ENCODE measurements at places on chromosomes 2 and 18.

DNA sequence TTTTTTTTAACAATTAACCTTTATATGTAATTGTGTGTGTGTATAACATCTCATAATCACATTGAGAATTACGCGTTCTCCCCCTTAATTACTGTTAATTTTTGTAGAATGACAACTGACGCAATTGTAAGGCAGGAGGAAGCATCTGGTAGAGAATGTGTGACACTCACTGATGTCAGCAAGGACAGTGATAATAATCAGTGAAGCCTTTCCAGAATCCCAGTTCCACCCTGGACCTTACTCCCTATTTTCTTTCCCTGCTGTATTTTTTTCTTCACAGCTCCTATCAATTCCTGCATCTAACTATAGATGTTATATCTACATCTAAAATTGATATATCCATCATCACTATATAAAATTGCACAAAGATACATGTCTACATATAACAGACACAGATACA is 16.1 kb upstream of the STRN start:
- no peak for DNase-seq

GRCh38 chr2:231362555-231363184 is 32.8 kb upstream of the B3GNT7 start:
- DNase-seq, result no peak

DNA sequence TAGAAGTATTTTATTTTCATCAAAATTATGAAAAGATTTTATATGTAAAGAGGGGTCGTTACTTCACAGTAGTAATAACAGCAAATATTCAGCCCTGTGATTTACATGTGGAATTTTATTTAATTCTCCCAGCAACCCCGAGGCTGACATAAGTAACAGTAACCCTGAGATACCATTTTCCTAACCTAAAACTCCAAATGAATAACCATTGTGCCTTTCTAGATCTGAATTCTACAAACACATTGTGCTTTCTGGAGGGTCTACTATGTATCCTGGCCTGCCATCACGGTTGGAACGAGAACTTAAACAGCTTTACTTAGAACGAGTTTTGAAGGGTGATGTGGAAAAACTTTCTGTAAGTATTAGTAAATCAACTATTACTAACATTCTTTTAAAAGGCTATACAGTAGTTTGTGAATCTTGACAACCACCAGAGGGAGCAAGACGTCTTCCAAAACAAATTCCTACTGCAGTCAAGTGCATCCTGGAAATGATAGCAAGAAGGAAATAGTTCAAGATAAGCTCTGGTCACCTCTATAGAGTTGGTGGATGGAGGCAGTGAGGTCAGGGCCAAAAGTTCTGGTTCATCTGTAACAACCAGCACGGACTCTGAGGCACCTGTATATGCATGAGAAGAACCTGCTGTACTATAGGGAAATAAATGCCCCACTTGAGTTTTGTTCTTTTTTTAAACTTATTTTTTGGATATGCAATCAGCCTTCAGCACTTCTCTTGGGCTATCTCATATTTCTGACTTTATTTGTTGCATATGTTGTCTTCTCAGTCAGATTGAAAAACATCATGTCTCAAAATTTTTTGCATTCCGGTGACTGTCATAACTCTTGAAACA is 37.4 kb downstream of the ACTR2 start:
- DNase-seq, result peak; percentile 76

- DNase-seq, result no peak
These were observed 144.0 kb downstream of the DDX1 start for GRCh38 chr2:15735484-15736326.

DNA sequence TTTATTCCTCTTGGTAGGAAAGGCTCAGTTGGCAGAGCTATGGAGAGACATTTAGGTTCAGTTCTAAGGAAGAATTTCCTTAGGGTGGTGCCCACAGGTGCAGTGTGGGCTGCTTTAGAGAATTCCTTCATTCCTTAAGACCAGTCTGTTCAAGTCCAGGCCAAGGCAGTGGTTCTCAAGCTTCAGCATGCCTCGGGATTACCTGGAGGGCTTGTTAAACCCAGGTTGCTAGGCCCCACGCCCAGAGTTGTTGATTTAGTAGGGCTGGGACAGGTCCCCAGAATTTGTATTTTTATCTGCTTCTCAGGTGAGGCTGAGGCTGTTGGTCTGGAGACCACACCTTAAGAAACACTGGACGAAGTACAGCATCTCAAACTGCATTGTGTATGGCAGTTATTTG is 68.9 kb downstream of the CERS6 start:
- DNase-seq, result no peak

DNA sequence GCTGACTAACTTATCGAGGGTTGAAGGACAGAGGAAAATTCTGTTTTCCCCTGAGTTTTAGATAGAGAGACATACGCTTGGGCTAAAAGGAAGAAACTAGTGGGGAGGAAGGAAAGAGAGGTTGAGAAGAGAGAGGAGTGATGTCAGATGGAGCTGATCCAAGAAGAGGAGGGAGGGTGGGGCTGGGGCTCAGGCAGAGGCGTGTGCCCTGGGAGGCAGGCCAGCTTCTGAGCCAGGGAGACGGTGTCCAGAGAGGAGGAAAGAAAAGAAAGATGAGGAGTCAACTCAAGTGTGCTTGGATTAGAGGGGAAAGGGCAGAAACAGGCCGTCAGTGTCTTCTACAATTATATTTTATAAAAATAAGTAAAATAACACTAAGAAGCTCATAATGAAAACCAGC is 56.2 kb downstream of the EMILIN2 start:
- peak; percentile 13 for DNase-seq

GRCh38 chr2:100702438-100703109 is 117.4 kb upstream of the NPAS2 start:
- no peak for DNase-seq

GRCh38 chr2:201448701-201449100 is 2.6 kb downstream of the TRAK2 start:
- no peak for DNase-seq

DNA sequence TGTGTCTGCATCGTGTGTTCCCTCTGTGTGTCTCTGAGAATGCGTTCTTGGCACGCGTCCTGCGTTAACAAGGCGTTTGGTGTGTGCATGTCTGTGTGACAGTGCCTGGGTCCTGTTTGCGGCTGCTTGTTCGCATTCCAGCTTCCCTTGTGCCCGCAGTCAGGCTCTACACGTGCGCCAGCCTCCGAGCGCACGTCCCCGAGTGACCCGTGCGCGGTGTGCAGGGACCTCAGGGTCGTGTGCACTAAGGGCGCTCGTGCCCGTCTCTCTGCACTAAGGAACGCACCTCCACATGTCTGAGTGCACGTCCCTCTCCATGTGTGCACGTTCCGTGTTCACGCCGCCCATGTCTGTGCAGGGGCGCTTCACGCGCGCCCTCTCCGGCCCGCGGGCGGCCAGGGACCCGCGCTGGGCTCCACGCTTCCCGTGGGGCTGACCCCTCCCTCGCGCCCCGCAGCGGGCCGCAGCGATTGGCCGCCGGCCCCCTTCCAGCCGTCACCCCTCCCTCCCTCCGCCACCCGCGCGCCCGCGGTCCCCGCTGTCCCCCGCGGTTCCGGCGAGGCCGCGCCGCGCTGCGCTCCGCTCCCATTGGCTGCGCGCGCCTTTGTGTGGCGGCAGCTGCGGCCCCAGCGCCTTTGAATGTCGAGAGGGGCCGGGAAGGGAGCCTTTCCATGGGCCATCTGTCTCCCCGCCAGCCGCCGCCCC is 229.4 kb downstream of the HAUS1 start:
- DNase-seq, result peak; percentile 8

DNA sequence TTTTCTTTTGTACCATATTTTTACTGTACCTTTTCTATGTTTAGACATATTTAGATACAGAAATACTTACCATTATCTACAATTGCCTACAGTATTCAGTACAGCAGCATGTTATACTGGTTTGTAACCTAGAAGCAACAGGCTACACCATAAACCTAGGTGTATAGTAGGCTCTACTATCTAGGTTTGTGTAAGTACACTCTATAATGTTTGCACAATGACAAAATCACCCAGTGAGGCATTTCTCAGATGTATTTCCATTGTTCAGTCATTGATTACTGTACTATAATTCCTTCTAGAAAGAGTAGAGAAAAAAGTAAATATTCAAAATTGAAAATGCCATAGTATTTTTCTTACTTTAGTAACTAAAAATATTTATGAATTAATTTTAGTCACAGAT is 490.1 kb upstream of the REG3G start:
- no peak for DNase-seq

DNA sequence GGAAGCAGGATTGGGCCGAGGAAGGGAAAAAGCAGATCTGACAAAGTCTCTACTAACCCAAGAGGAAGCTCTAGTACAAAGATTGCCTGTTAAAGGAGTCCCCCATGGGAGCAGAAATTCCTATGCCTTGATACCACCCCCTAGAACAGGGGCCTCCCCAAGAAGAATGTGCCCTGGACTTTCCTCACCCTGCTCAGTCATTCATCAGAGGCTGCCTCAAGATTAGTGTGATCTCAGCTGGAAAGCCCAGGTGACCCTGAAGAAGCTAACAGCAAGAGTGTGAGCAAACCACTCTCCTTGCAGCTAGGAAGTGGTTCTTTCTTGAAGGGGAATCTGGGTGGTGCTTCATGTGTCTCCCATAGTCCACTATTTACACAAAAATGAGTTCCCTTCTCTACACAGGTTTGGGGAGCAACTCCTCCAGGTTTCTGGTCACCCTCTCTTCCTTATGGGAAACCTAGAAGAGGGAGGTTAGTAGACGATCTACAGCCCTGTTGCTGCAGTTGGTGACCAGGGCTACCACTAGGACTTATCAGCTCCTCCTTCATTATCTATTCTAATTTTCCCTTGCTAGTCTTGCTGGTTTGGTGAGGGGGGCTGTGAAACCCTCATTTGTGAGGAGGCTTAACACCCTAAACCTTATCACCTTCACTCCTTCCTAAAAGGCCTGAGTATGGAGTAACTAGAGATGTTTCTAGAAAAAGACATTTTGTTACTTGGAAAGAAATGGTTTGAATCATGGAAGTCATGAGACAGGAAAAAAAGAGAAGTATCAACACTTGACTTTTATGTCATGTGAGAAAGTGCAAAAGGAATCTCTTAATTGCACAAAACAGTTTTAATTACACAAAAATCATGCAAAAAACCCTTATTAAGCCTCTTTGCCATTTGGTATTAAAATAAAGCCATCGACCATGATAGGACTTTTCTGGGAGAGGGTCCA is 2.9 kb upstream of the WDR7 start:
- DNase-seq, result no peak

- no peak for DNase-seq
These were observed 1150.9 kb downstream of the RPIA start for GRCh38 chr2:89842180-89842908.

GRCh38 chr2:178700922-178701342 is 106.3 kb downstream of the TTN start:
- DNase-seq, result peak; percentile 25

GRCh38 chr18:8952769-8953760 is 149.4 kb upstream of the NDUFV2 start:
- DNase-seq, result peak; percentile 68

DNA sequence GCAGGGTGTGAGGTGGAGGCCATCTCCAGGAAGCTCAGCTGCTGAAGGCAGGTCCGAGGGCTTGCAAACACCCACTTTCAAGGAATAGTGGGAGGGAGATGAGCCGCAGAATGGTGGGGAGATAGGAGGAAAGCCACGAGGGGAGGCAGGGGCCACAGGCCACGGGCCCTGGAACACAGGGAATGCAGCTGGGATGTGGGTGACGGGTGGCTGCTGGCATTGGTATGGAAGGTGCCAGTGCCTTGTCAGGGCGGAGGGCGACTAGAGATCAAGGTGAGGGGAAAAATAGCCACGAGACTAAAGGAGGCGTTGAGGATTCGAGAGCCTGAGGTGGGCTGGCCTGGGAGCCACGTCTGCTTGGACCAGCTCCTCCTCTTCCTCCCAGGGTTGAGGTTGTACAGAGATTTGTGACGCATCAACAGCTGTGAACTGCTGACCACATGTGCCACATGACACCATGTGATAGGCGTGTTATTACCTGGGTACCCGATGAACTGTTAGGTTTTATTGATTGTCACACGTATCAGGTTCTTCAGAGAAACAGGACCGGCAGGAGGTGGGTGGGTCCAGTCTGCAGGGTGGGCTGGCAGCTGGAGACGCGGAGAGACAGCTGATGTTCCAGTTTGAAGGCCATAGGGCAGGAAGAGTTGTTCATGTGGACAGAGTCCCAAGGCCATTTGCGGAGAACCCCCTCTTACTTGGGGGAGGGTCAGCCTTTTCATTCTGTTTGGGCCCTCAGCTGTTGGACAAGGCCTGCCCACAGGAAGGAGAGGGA is 9.9 kb downstream of the IMPA2 start:
- no peak for DNase-seq

DNA sequence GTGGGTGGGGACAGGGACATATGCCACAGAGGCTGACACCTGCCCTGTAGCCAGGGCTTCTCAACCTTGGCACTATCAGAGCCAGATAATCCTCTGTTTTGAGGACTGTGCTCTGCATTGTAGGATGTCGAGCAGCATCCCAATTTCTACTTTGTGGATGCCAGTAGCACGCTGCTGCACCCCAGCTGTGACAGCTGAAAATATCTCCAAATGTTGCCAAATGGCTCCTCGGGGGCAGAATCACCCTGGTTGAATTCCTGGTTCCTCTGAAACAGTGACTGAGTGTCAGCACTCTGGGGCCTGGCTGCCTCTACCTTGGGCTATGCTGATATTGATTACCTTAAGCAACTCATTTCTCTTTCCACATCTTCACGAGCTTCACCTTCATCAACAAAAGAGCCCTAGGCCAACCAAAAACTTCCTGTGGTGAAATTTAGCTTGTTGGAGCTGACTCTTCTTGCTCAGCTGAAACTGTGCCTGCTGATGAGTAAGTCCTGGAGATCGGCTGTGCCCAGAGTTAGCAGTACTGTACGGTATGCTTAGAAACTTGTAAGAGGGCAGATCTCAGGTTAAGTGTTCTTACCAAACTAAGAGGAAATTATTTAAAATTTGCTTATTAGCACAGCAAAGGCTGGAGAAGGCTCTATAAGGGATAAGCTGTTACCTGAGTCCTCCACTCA is 138.1 kb downstream of the SEPTIN10 start:
- peak; percentile 72 for DNase-seq

DNA sequence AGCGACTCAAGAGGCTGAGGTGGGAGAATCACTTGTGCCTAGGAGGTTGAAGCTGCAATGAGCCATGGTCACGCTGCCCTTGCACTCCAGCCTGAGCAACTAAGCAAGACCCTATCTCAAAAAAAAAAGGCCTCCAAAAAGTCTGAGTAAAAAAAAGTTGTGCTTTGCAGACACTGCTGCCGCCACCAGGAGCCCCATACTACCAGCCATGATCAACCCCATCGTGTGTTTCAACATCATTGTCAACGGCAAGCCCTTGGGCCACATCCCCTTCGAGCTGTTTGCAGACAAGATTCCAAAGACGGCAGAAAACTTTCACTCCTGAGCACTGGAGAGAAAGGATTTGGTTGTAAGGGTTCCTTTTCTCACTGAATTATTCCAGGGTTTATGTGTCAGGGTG is 137.1 kb downstream of the INO80D start:
- DNase-seq, result no peak

All from LHCN-M2 (cell line).